NCI-H187 (cell line): ENCODE measurements at places on chromosomes 7 and 10.

GRCh38 chr10:98388101-98388655, 26.8 kb downstream of the PYROXD2 start:
- DNase-seq = no peak

GRCh38 chr10:36147529-36147928, 505.4 kb upstream of the FZD8 start:
- no peak for DNase-seq

- no peak for DNase-seq
Measured at GRCh38 chr7:56811081-56811480, 321.2 kb downstream of the ZNF479 start.

GRCh38 chr10:36096576-36096975, 454.5 kb upstream of the FZD8 start:
- no peak for DNase-seq

DNA sequence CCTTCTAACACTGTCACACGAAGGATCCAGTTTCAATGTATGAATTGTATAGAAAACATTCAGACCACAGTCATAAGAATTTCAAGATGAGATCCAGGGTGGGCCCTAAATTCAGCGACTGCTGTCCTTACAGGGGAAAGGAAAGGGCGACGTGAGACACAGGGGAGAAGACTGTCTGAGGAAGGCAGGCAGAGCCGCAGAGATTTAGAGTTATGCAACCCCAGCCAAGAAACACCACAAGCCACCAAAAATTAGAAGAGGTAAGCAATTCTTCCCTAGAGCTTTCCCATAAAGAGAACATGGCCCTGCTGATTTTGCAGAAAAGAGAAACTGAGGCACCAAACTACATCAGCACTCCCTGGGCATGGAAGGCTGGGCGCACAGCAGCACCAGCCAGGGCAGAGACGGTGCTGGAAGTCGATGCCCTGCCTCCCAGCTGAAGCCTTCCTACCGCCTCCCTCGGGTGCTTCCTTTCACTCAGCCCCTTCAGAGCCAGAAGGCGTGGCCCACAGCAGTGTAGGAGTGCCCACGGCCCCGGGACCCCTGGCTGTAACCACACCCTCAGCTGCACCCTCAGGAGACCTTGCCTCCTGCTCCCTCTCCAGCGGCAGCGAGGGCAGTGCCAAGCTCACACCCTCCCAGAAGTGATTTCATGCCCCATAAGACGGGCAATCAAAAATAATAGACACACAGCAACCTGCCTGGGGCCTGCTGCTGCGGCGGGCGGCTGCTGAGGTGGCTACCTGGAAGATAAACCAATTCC, 81.0 kb upstream of the LRRC4 start:
- no peak for DNase-seq

DNA sequence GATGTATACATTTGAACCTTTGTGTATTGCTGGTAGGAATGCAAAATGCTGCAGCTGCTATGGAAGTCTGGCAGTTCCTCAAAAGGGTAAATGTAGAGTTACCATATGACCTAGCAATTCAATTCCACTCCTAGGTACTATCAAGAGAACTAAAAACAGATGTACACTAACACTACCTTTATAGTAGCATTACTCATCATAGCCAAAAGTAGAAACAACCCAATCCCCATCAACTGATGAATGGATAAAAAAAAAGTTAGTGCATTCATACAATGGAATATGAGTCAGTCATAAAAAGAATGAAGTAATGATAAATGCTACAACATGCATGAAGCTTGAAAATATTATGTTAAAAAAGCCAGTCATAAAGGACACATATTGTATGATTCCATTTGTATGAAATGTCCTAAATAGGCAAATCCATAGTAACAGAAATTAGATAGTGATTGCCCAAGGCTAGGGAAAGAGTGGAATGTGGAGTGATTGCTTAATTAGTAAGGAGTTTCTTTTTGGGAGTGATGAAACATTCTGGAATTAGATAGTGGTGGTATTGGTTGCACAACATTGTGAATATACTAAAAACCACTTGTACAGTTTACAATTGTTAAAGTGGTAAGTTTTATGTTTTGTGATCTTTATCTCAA, 96.4 kb upstream of the AOAH start:
- DNase-seq = no peak

DNA sequence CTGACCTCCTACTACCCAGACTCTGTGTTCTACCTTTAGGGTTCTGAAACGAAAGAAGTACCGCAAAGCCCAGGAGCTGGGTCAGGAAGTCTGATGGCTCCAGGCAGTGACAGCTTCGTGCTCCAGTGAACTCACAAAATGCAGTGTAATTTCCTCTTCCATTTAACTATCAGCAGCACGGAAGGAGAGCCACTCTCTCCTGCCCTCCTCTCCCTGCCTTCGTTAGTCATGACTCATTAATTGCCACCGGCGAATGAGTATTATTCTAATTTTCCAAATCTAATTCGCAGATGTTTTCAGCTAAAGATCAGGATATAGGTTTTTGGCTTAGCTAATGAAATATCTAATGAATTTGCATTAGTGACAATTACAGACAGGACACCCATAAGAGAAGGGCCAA, 1262.0 kb downstream of the TYW1 start:
- no peak for DNase-seq

DNA sequence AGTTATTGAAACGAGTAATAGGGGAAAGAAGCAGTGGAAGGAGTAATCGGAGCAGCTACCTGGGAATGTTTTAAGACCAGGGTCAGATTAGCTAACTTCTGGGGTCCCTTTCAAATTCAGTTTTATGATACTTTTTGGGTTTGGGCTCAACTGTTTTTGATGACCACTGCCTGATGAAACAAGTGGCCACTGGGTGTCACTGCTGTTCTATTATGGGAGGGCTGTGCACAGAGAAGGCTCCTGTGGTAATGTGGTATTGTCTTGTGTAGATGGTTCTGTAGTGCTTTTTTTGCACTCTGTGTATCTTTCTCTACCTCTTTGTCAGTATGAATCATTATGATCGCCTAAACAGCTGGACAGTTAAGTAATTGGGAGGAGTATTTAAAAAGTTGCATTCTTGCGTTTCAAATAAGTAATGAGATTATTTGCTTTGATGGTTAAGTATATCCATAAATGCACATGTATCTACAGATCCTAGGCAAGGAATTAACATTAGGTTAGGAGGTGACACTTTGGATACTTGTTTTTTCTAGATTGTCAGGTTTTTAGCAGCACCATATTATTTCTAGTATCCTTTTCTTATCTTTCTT, 128.4 kb downstream of the ABCA13 start:
- DNase-seq = no peak

GRCh38 chr7:156456503-156457115, 184.0 kb upstream of the RNF32 start:
- no peak for DNase-seq

- DNase-seq = no peak
Measured at GRCh38 chr10:87092861-87093631, 1.6 kb downstream of the GLUD1 start.

- no peak for DNase-seq
Measured at GRCh38 chr7:5064391-5065106, 18.9 kb downstream of the RBAK start.

DNA sequence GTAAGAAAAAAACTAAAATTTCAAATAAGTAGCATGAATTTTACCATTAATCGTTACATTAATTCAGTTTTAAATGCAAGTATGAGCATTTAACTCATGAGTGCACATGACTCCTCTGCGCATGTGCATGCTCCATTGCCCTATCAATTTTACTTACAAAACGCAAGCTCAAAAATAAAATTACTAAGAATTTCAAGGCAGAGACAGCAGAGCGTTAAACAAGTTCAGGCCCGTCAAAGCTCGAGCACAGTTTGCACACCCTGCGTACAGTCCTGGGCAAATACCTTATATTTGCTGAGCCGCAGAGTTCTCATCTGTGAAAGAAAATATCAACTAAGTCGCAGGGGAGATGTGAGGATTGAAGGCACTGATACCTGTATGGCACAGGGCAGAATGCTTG, 373.6 kb downstream of the BBS9 start:
- no peak for DNase-seq

- DNase-seq = peak; percentile 59
Measured at GRCh38 chr10:87862679-87863052, 667 bp downstream of the KLLN start.

- DNase-seq = no peak
Measured at GRCh38 chr10:75678527-75678926, 247.1 kb downstream of the LRMDA start.

GRCh38 chr10:10332786-10333185, 684.9 kb upstream of the CELF2 start:
- no peak for DNase-seq

DNA sequence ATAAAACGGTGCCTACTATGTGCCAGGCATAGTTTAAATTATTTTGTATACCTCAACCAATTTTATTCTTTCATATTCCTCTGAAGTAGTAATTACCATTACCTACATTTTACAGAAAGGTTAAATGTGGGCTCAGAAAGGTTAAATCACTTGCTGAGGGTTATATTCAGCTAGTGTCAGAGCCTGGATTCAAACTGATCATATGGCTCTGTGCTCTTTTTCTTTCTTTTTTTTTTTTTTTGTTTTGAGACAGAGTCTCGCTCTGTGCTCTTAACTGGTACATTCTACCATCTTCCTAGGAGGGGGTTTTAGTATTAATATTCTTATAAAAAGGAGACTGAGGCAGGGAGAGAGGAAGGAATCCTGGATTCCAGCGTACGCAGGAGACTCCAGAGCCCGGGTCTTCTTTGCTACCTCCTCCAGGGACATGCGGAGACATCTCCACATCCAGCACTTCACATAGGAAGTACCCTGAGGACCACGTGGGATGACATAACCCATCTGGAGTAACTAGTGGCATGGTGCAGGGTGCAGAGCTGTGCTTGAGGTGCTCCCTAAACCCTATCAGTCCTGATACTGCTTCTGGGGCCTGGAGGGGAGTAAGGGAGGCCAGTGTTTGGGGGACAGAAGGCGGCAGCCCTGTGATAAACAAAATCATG, 29.6 kb upstream of the ATXN7L1 start:
- no peak for DNase-seq

DNA sequence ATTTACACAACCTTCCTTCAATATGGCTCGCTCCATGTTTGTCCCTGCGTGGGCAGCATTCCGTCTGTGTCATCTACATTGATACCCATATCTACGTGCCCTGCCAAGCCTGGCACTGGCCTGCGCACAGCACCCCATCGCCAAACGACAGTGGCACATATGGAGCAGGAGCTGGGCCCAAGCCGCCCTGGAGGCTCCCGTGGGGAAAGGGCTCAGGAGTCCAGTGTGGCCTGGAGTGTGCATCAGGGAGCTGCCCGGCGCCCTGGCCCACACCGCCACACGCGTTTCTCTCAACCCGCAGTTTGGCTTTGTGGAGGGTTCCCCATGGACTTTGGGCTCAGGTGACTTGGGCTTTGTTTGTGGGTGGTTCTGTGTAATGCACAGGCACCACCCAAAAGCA, 273.2 kb downstream of the PTPRN2 start:
- no peak for DNase-seq

DNA sequence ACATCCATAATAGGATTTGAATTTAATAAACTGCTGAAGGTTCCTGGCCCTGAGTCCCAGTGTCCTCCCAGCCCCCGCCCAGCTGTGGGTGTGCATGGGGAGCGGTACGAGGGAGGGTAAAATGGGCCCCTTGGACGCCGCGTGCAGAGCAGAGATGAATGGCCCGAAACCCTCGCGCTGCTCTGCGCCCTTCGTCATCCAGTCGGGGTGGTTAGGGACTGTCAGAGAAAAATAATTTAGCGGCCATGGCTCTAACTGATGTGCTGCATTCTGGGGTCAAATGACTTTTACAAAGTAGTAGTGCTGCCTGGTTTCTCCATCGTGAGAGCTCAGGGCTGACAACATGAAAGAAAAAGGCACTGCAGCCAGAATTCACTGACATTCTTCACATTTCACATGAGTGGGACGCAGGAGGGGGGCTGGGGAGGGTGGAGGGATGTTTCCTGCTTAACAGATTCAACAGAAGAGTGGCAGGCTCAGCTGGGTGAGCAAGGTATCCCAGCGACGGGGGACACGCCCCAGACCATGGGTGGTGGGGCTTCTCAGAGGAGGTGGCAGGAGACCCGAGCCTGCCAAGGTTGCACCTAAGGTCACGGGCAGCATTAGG, 304.5 kb downstream of the WDR37 start:
- no peak for DNase-seq

- no peak for DNase-seq
Measured at GRCh38 chr7:123746931-123747488, 1.8 kb downstream of the WASL start.

- DNase-seq = no peak
Measured at GRCh38 chr10:122056431-122057094, 67.6 kb downstream of the TACC2 start.

DNA sequence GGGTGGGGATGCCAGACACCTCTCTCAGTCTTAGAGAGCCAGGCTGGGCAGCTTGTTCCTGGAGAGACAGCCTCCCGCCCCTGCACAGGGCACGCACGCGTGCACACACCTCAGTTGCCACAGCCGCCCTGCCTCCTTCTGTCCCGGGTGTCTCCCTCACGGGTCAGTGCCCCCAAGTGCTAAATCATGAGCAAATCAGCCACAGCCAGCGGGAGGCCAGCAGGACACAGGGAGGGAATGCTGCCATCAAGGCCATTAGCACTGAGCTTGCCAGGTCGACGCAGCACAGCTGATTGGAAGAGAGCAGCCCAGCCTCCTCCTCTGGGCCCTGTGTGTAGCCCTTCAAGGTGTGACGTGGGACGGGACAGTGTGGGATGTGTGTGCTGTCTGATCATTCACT, 130.4 kb downstream of the CDH23 start:
- DNase-seq = no peak

- no peak for DNase-seq
Measured at GRCh38 chr7:105799006-105799405, 77.4 kb downstream of the ATXN7L1 start.

GRCh38 chr7:32164341-32164996, 94.3 kb upstream of the PDE1C start:
- no peak for DNase-seq

GRCh38 chr7:99001482-99002147, 123.3 kb downstream of the TRRAP start:
- no peak for DNase-seq

DNA sequence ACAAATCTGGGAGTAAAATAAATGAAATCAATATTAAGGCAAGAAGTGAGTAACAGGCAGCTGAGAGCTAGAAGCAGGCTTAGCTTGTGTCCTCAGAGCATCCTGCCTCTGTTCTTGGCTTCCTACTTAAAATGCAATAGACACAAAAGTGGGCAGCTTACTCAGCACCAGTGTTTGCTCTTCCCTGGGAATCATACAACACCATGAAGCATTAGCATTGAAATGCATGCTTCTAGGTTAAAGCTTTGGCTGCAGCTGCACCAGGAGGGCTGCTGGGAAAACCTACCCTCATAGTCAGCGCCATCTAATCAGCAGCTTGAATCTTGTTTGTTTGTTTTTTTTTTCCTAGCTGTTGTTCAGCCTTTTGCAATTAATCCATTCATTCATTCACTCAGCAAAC, 104.2 kb upstream of the VWC2 start:
- DNase-seq = no peak
